ENCODE measurements at places on chromosomes 3 and 15.

- DNase-seq: no peak
Measured at GRCh38 chr15:76065245-76065644, 5.5 kb downstream of the TMEM266 start.

DNA sequence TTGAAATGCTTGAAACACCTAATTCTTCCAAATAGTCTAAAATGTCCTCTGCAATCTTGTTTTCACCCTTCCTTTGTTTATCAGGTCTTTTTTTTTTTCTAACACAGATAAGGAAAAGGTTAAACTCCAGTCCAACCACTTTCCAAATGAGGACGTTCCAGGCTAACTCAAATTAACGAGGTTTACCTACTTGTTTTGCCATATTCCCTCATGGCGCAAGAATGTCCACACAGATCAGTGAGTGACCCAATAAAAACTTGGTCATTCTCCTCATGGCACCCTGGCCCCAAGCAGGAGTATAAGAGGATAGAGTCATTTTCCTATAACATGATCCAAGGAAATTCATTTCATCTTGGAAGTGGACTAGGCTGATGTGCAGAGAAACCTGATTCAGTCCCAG is 6.6 kb upstream of the LIPC start:
- DNase-seq: no peak

DNA sequence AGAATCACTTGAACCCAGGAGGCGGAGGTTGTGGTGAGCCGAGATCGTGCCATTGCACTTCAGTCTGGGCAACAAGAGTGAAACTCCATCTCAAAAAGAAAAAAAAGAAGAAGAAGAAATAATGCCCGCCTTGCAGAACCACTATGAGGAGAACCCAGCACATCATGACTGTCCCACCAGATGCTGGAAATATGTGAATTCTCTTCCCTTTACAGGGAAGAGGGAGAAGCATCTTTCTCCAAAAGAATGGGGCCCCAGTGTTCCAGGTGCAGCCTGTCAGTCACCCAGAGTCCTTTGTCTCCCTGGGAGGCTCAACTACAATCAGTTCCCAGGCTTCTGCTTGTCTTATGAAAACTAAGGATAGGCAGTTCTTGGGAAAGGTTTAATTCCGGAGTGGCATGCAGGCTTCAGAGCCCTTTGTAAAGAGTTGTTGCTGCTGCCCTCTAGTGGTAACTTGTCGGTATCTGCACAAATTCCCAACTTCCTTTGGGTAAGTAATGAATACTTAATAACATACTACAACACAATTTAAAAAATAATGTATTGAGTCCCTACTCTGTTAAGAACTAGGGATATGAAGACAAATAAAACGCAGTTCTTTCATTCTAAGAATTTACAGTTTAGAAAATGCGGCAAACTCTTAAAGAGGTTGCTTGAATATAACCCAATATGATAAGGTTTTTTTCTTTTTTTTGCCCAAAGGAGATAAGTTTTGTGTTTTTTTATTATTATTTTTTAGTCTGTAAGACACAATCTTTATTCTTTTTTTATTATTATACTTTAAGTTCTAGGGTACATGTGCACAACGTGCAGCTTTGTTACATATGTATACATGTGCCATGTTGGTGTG is 18.6 kb upstream of the TICRR start:
- peak; percentile 82 for DNase-seq

DNA sequence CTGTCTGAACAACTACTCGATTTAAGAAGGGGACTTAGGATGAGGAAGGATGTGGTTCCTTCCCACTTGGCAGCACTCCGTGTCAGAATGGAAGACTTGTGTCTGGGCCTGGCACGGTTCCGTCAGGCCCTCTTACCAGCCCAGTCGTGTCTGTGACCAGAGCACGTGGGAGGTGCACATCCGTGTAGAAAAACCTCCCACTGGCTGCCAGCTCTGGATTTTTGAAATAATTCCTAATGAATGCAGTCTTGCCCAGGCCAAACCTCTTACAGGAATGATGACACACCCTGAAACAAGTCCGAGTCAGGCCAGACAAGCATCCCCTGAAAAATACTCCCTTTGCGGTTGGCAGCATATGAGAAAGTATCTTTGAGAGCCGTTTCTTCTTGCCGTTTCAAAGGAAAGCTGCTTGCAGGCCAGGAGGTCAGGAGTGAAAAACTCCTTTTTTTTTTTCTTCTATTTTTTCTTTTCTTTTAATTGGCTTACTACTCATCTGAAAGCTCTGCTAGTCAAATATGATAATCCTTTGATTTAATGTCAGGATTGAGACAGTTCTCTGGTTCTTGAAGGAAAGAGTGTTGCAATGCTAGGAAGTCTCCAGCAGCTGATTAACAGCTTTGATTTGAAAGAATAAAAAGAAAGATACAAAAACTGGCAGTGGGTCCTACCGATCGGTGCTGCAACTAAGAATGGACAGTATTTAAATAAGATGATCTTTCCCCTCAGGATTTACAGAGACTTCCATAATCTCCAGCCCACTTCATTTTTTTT is 19.8 kb downstream of the IL1RAP start:
- DNase-seq: no peak

GRCh38 chr15:91476861-91477260 is 376.6 kb upstream of the SLCO3A1 start:
- no peak for DNase-seq

- DNase-seq: no peak
Measured at GRCh38 chr3:139304383-139304782, 39.4 kb upstream of the MRPS22 start.

GRCh38 chr15:29889542-29890329 is 67.5 kb upstream of the TJP1 start:
- no peak for DNase-seq

DNA sequence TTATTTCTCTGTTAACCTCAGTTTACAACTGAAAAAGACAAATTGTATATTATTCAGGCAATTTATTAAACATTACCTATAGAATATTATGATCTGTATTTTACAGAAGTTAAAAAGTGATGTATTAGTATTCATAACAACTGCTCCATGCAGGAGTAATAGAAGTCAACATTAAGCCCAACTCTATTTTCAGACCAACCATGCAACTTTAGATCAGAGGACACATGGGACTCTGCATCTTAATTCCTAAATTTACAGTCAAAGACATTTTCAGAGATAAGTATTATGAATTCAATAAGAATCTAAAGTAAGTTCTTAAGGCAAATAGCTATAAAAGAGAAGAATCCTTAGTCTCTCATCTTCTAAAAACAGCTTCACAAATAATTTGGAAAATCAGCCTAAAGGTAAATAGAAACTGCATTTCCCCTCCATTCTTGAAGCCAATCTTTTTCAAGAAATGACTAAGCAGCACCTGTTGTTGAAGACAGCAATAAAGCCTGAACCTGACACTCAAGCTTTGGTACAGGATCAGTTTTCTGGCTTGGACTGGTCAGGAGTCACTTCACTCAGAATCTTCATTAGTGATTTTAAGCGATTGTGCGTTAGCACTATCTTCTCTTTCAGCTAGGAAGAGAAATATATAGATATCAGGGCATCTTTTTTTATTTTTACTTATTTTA is 23.0 kb downstream of the OIP5 start:
- no peak for DNase-seq

- DNase-seq: no peak
Measured at GRCh38 chr3:179278151-179278550, 27.2 kb upstream of the KCNMB3 start.

- DNase-seq: peak; percentile 83
Measured at GRCh38 chr3:40505599-40506462, at the start of gene ZNF620. TSS of gene ZNF620 (plus strand) at chr3:40506039. CDS start at chr3:40506353, 314 bp downstream.

DNA sequence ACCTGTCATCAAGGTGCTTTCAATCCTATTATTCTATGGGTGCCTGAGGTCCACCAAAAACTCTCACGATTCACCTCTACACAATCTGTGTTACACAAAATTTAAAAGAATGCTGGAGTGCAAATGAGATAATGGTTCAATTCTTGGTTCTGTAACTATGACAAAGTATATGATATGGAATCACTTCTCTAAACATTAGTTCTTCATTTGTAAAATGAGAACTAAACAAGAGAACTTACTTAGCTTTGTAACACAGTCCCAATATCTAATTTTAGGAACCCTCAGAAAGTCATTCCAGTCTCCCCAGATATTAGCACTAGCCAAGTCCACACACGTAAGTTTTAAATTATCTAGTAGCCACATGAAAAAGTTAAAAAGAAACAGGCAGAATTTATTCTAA is 111.5 kb downstream of the TBL1XR1 start:
- DNase-seq: no peak

DNA sequence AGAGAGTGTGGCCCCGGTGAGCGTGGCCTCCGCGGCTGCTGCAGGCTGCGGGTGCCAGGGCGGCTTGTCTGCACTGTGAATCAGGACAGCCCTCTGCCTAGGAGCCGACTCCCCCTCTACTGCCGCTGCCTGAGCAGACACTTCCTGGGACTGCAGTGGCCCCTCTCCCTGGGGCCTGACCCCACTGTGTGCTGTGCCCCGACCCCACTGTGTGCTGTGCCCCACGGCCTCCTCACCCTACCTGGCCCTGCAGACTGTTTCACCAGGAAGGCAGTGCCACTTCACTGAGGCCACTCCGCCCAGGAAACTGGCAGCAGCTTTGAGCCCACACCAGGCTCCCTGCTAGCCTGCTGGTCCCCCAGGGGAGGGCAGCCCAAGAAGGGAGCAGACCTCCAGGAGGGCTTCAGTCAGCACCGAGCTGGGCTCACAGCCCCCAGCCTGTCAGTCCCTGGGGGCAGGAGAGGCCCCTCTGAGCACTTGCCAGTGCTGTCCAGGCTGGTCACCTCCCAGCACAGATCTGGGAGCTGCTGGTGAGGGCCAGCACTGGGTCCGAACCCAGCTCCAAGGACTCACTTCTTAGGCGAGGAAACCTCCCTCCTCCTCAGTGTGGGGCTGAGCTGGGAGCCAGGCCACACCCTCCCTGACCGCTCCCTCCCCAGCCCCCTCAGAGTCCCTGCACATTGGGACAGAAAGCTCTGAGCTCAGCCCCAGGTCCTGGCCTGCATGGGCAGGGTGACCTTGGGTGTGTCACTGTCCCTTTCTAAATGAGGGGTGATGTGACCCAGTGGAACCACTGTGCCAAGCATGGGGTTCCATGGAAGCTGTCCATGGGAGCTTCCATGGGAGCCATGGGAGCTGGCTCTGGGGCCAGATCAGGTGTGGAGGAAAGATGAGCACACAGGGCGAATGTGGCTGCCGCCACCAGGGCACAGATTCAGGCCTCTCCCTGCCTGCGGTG is 56.8 kb downstream of the DNAJB8 start:
- no peak for DNase-seq

- no peak for DNase-seq
Measured at GRCh38 chr15:48447058-48447457, 115.8 kb downstream of the DUT start.

- DNase-seq: no peak
Measured at GRCh38 chr3:50154476-50154839, 666 bp upstream of the SEMA3F start.

DNA sequence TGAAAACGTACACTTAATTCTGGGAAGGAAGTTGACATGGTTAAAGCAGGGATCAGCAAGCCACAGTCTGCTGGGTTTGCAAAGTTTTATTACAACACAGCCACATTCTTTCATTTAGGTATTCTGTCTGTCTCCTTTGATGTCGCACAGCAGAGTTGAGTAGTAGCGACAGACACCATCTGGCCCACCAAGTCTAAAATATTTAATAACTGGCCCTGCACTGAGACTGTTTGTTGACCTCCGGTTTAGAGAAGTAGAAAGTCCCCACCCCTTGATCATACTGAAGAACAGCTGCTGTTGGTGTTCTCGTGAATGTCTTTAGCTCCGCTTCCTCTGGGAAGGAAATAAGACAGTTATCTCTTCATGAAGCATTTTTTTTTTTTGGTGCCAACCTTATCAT is 66.2 kb downstream of the MCTP2 start:
- no peak for DNase-seq

GRCh38 chr15:74316141-74316540 is 51.3 kb downstream of the CYP11A1 start:
- DNase-seq: no peak

DNA sequence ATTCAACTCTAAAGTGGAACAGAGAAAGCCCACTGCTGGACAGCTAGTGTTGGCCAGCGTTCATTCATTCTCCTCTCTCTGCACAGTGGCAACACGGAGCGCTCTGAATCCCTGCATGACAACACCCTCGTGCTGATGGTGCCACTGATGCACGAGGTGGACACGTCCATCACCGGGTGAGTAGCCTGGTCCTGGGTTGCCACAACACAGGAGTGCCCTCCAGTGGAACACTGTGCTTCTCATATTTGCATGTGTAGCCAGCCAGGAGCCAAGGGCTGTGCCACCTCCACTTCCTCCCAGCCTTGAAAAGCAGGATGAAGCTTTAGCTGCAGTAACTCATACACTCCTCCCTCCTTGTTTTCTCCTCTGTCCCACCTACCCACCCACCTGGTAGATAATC is 120.0 kb upstream of the CTDSPL start:
- no peak for DNase-seq

GRCh38 chr3:57154470-57155309 is 10.5 kb downstream of the IL17RD start:
- DNase-seq: no peak

GRCh38 chr3:188432802-188433520 is 279.0 kb downstream of the LPP start:
- DNase-seq: no peak

DNA sequence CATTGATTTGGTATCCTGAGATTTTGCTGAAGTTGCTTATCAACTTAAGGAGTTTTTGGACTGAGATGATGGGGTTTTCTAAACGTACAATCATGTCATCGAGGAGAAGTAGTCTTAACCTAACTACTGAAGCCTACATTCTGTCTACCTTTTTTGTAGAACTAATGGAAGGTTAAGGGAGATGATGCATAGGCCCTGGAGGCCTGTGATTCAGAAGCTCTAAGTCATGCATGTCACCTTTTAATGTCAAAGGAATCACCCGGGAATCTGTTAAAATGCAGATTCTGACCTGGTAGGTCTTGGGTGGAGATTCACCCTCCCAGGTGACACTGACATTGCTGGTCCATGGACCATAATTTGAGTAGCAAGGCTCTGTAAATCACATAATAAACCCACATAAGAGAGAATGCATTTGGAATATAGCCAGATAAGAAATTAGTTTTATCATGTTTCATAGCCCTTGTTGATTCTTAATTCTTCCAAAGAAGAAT is 64.9 kb downstream of the GHSR start:
- no peak for DNase-seq

- DNase-seq: no peak
Measured at GRCh38 chr3:108345492-108346205, 49.3 kb downstream of the HHLA2 start.

DNA sequence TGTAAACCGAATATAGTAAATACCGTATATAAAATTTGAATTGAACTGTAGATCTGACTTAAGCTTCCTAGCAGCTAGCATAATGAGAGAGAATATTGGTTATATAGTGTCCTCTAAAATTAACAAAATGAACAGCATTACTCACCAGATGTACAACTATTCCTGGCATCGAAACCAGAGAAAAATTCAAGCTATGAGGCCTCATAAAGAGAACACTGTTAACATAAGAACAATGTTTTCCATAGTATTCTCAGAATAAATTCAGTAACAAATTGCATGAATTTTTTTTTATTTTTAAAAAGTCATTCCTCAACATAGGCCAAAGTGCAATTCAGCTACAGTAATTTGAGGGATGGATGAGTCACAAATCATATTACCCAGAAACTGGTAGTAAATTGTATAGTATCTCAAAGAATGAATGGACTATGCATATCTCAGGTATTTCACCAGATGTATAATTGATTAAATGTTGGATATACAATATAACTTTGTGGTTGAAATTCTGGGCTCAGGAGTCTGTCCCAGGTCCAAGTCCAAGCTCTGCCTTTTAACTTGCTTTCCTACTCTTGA is 5.0 kb downstream of the TMEM207 start:
- DNase-seq: no peak

- DNase-seq: no peak
Measured at GRCh38 chr15:75655931-75656330, 8.2 kb downstream of the SNX33 start.

Data from neuronal stem cell (in vitro differentiated cells).